ENCODE measurements at places on chromosomes 3 and 15. TPM values are rescaled to one million over a fixed set of nuclear protein-coding genes. Genes with fewer than 3 reads are reported as not detected.

RCCD1 gene
- 24.5 TPM for total RNA-seq

COLQ gene
- total RNA-seq = 0.21 TPM

TXNRD3 gene
- 9.7 TPM for total RNA-seq

DOCK3 gene
- 0.42 TPM for total RNA-seq

HYAL1 gene
- total RNA-seq = 29.6 TPM

VILL gene
- total RNA-seq = 41.4 TPM

GRAMD2A gene
- total RNA-seq = 10.2 TPM

GPR149 gene
- not detected for total RNA-seq

CADPS gene
- total RNA-seq = not detected

STAC gene
- total RNA-seq = 0.85 TPM

VGLL3 gene
- total RNA-seq = 0.65 TPM

AADAC gene
- not detected for total RNA-seq

ATP13A3 gene
- total RNA-seq = 80.5 TPM

CDHR4 gene
- total RNA-seq = not detected

CCR4 gene
- not detected for total RNA-seq

CPN2 gene
- not detected for total RNA-seq

PIGZ gene
- 9.7 TPM for total RNA-seq

ST8SIA2 gene
- not detected for total RNA-seq

PLCB2 gene
- total RNA-seq = 1.4 TPM

SCAANT1 gene
- total RNA-seq = not detected

ITIH4 gene
- not detected for total RNA-seq

ISL2 gene
- total RNA-seq = 0.14 TPM

SIDT1 gene
- total RNA-seq = 1.4 TPM

SCN5A gene
- not detected for total RNA-seq

C3orf70 gene
- total RNA-seq = not detected

TRIP4 gene
- total RNA-seq = 7.8 TPM

LSAMP gene
- 0.14 TPM for total RNA-seq

EFCAB12 gene
- not detected for total RNA-seq

FOXB1 gene
- total RNA-seq = not detected

HIGD2B gene
- total RNA-seq = not detected

RPN1 gene
- total RNA-seq = 219 TPM

ITGA11 gene
- 0.92 TPM for total RNA-seq

LMLN gene
- total RNA-seq = 4.4 TPM

CHRNB4 gene
- not detected for total RNA-seq

NEK10 gene
- not detected for total RNA-seq

PPM1L gene
- 9.1 TPM for total RNA-seq

ACSBG1 gene
- not detected for total RNA-seq

MSL2 gene
- total RNA-seq = 8.7 TPM

ZIC4 gene
- total RNA-seq = not detected

NR2E3 gene
- total RNA-seq = not detected

SCN11A gene
- not detected for total RNA-seq

DCLK3 gene
- not detected for total RNA-seq

CPOX gene
- total RNA-seq = 50.1 TPM

CNTN4 gene
- total RNA-seq = not detected

FBXO40 gene
- not detected for total RNA-seq

DZIP1L gene
- 2.5 TPM for total RNA-seq

CHL1 gene
- total RNA-seq = 0.05 TPM

TIMP4 gene
- total RNA-seq = not detected

CSPG5 gene
- not detected for total RNA-seq

PPCDC gene
- total RNA-seq = 36.6 TPM

MOBP gene
- total RNA-seq = not detected

Measured in airway epithelial cell (primary cell).